ENCODE measurements at places on chromosomes 6 and 20. TPM values are rescaled to one million over a fixed set of nuclear protein-coding genes. Genes with fewer than 3 reads are reported as not detected.

Gene LINC00237
- total RNA-seq = not detected

Gene GMEB2
- 11.5 TPM for total RNA-seq

Gene DAAM2
- total RNA-seq = 0.04 TPM

Gene NDUFAF4
- total RNA-seq = 142 TPM

Gene ARMH2
- not detected for total RNA-seq

Gene SLA2
- 0.13 TPM for total RNA-seq

Gene VSX1
- total RNA-seq = not detected

Gene HAO1
- total RNA-seq = not detected

Gene KIAA0408
- total RNA-seq = not detected

Gene PTPN1
- 80.4 TPM for total RNA-seq

Data from K562 (cell line).